Fibroblast of mammary gland (primary cell): ENCODE measurements at places on chromosomes 16 and 17.

GRCh38 chr17:77396610-77397009 lies 255.8 kb downstream of the SEC14L1 start:
- DNase-seq, result peak; percentile 63

- no peak for DNase-seq
Measured at GRCh38 chr16:55568207-55568606, 1.7 kb downstream of the CAPNS2 start.

- no peak for DNase-seq
Measured at GRCh38 chr16:30805056-30805369, 18.0 kb upstream of the ZNF629 start.

DNA sequence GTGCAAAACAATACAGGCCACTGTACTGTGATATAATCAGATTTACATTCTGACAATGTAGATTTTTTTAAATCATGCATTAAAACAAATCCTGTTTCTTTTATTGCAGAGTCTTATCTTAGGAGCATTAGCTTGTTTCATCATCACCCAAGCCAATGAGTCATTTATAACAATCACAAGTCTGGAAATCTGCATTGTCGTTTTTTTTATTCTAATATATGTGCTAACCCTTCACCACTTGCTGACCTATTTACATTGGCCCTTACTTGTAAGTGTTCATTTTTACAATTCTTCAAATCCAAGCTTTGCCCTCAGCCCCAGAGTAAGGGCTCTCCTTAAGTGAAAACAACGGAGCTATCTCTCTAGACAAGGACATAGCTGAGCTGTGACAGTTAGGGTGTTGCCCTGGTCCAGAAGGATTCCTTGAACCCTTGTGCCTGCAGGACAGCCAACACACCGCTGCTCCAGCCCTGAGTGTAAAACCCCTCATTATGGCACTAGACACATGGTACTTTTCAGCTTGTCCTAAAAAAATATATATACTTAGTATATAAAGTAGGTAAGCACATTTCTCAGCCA lies 3.7 kb downstream of the CMTM1 start:
- DNase-seq, result peak; percentile 72

DNA sequence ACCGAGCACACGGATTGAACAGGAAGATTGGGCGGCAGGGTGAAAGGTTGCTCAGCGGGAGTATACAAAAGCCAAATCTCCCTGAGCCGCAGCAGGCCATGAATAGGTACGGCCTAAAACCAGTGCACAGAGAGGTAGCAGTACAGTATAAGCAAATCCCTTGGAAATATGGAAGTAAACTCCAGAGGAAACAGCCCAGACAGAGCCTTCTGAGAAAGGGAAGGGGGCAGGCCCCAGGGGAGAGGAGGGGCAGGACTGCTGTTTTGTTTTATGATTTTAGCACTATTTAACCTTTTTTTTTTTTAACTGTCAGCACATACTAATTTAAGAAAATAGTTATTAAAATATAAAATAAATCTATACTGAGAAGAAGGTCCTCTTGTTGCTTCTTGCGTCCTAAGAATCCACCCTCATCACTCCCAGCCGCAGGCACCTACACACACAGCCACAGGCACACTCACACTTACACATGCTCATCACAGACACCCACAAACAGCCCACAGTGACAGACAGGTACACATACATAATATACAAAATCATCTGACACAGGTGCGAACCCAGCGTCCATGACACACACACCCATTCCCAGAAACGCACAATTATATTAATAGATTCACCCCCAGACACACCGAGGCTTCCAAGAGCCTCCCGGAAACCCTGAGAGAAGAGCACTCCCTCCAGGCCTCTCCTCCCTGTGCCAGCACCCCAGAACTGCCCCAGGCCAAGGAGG lies 12.8 kb downstream of the PLXDC1 start:
- DNase-seq, result no peak

GRCh38 chr17:63476854-63477479 lies at the start of gene ACE:
Gene ACE, plus strand, starts transcription at chr17:63477061. Its CDS starts 34 bp downstream, at chr17:63477095.
- DNase-seq, result no peak

- DNase-seq, result peak; percentile 11
Measured at GRCh38 chr16:56824331-56824730, 40.7 kb upstream of the SLC12A3 start.
